ENCODE measurements at places on chromosomes 12 and 14. TPM values are rescaled to one million over a fixed set of nuclear protein-coding genes. Genes with fewer than 3 reads are reported as not detected.

GLIPR1L2 gene
- total RNA-seq, result 0.65 TPM

SIX6 gene
- total RNA-seq, result not detected

RNASE2 gene
- 9.7 TPM for total RNA-seq

CFL2 gene
- 218 TPM for total RNA-seq

STON2 gene
- total RNA-seq, result 20.5 TPM

ACVRL1 gene
- total RNA-seq, result 74.4 TPM

SOAT2 gene
- 0.90 TPM for total RNA-seq

ADAM21 gene
- not detected for total RNA-seq

GCH1 gene
- 6.9 TPM for total RNA-seq

ASCL1 gene
- total RNA-seq, result not detected

C12orf54 gene
- total RNA-seq, result not detected

KCNK10 gene
- total RNA-seq, result not detected

GRCh38 chr12:67045650-67046049 lies 223.5 kb upstream of the CAND1 start:
- no peak for DNase-seq

DNA sequence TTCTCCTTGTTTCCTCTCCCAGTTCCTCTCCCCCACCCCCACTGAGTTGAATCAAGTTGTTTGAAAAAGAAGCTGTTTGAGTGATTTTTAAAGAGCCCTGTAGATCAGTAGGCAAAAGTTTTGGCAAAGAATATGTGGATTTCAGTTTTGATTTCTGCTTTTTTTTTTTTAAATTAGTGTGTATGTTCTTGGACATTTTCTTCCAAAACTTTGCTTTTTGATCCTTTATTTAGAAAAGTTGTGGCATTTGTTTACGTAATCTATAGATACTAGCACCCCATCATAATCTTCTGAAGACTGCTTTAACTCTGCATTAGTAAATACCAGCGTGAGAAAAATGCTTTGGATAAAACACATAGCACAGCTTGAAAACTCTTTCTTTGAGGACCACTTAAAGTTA lies 190.3 kb upstream of the SEL1L start:
- no peak for DNase-seq

GRCh38 chr12:115103884-115104883 lies 420.2 kb upstream of the TBX3 start:
- no peak for DNase-seq

DNA sequence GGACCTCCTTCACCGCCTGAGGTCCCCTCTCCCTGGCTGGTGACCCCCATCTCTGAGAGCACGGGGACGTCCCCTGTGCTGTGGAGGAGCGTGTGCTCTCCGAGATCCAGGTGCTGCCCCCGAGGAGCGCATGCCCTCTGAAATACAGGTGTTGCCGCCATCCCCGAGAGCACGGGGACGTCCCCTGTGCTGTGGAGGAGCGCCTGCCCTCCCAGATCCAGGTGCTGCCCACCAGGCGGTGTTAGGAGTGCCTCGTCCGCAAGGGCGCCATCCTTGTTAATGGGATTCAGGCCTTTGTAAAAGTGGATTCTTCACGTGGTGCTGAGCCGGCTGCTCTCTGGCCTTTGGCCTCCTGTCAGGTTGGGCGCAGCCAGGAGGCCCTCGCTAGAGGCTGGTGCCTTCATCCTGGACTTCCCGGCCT lies 10.1 kb downstream of the NOC4L start:
- peak; percentile 70 for DNase-seq

DNA sequence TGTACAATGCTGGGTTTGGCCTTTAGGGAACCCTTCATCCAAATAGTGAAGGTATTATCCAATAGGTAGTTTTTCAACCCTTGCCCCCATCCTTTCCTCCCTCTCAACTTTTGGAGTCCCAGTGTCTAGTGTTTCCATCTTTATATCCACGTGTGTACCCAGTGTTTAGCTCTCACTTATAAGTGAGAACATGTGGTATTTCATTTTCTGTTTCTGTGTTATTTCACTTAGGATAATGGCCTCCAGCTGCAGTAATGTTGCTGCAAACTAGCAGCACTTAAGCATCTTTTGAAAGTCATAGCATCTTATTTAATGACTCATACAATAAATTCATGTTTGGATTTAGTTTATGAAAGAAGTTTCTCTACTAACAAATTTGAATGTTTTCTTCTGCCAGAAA lies 442.5 kb downstream of the NELL2 start:
- DNase-seq, result no peak

DNA sequence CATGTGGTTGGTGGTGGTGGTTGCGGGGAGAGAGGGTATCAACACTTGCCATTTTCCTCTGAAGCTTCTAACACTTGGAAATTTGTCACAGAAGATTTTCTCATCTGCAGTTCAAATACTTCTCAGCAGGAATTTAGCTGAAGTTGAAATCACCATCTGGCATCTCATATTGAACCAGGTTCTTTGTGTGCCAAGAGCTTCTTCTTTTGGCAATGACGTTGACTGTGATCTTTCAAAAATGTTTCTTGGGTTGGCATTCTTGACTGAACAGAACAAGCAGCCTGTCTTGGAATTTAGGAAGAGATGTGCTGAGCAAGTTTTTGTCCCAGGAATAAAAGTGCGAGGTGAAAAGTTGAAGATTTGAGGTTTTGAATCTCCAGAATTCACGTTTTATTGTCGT lies 8.7 kb upstream of the NIN start:
- DNase-seq, result no peak

- no peak for DNase-seq
Observed at GRCh38 chr14:49849213-49849847, 3.3 kb downstream of the NEMF start.

DNA sequence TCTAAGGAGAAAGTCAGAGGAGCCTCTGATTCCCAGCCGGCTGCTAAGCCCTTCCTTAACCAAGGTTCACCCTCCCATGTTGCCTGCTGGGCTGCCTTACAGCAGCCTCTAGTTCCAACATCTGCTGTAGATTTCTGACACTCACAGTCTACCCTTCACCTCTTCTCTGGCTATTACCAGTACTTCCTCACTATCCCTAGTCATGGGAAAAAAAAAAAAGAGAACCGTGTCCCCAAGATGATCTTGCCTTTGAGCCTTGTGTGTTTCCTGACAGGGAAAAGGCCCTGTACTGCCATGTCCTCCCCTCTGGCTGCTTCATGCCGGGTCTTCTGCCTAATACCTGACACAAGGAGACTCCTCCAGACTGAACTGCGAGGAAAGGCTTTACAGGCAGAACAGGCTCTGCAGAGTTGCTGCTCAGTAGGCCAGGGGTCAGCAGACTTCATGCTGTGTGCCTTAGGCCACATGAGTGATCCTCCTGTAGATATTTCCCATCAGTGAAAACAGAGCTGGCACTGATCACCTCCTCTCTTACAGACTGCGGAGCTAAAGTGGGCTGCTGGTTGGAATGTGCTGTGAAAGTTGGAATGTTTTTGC lies 46.8 kb downstream of the PRKCH start:
- DNase-seq, result no peak

- no peak for DNase-seq
Observed at GRCh38 chr14:32469388-32470160, 140.5 kb downstream of the AKAP6 start.

GRCh38 chr12:92042791-92043531 lies 102.7 kb downstream of the BTG1 start:
- no peak for DNase-seq

DNA sequence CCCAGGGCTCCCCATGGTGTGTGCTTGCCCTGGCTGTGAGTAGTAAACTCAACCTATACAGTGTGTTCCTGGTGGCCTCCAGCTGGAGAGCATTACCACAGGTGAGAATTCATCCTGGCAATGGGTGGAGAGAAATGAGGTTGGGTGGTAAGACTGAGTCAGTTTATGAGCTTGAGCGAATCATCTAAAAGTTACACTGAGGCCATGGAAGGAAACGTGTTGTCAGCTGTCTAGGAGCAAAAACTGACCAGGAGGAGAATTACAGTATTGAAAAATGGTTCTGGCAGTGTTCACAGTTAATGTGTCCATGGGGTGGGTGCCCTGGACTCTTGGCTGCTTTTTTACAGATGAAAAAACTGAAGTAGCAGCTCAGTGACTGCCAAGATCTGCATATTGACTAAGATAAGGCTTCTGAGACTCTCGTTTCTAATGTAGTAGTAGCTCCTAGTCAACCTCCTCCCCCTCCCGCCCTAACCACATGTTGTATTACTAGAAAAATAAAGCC lies 202.0 kb upstream of the AMIGO2 start:
- no peak for DNase-seq

- DNase-seq, result peak; percentile 86
Observed at GRCh38 chr12:47867495-47867941, 37.3 kb downstream of the VDR start.

- DNase-seq, result no peak
Observed at GRCh38 chr12:56808954-56809353, 45.8 kb downstream of the HSD17B6 start.

- DNase-seq, result no peak
Observed at GRCh38 chr14:94903883-94904282, 134.0 kb upstream of the GSC start.

DNA sequence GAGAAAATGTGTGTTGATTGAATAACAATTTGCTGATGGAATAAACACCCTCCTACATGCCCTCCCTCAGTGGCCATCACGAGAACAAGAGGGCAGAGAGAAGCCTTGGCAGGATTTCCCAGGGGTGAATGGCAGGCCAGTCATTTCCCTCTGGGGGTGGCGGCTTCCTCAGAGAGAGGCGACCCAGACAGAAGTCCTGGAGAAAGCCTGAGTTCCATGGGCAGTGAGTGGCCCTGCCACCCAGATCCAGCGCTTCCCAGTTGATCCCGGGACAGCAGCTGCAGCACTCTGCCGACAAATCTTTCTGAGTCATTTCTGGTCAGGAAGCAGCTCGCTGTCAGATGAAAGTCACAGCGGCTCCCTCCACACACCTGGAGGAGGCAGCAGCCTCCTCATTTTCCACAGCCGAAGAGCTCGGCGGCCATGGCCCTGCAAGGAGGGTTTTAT lies 123.0 kb downstream of the SCARB1 start:
- no peak for DNase-seq

- DNase-seq, result no peak
Observed at GRCh38 chr14:68587931-68588330, 204.9 kb downstream of the ZFP36L1 start.

DNA sequence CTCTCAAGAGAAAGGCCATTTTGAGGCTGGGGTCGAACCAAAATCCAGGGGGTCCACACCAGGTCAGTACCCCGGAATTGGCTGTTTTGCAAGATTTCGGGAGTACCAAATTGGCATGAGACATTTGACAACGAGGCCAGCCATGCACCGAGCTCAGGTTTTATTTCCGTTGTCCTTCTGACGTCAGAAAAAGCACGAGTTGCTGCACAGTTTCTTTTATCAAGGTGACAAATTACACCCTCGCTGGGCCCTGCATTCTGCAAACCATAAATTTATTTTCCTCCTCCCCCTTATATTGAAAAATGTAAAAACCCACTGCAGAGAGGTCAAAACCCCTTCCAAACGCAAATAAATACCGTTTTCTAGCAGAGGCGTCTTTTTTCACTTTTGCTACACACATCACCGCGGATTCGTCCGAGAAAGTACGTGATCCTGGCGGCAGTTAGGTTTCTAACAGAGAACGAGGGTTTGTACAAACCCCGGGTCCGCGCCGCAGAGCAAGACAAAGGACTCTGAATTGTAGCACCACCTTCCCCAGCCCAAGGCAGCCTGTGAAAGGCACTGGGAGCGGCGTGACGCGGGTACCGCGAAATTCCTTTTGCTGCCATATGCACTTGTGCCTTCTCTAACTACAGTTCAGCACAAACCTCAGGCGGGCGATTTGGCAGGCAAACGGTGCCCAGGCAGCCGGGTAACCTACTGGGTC lies 1.8 kb downstream of the SLC38A1 start:
- DNase-seq, result peak; percentile 86

- DNase-seq, result no peak
Observed at GRCh38 chr14:87121716-87122115, 871.3 kb downstream of the GALC start.

DNA sequence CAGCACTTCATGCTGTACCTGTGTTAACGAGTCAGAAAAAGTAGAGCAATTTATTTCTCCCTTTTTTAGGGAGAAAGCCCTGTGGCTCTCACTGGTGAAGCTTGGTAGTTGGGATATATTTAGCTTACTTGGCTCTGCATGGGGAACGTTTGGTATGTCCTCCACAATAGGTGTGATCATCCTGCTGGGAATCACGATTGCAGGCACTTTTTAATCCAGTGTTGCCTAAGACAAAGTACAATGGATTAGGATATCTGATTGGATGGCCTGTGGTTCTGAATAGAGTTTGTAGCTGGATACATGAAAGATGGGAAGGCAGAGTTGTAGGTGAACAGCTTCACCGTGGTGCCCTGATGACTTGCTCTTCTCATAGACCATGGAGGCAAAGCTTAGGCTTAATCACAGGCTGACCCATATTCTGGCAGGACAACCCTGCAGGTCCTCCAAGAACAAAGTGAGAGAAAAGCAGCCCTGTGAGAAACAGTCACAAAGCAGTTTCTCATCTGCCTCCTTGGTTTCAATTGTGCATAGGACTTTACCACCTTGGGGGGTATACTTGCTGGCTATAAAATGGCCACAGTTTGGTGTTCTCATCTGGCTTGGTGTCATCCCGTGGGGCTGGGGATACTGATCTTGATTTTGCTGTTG lies 7.5 kb downstream of the RESF1 start:
- no peak for DNase-seq

GRCh38 chr12:24721191-24721590 lies 227.7 kb downstream of the BCAT1 start:
- DNase-seq, result no peak

GRCh38 chr12:98587084-98587483 lies 6.4 kb upstream of the SLC25A3 start:
- DNase-seq, result no peak

- DNase-seq, result no peak
Observed at GRCh38 chr14:97113339-97113738, 316.2 kb downstream of the VRK1 start.

DNA sequence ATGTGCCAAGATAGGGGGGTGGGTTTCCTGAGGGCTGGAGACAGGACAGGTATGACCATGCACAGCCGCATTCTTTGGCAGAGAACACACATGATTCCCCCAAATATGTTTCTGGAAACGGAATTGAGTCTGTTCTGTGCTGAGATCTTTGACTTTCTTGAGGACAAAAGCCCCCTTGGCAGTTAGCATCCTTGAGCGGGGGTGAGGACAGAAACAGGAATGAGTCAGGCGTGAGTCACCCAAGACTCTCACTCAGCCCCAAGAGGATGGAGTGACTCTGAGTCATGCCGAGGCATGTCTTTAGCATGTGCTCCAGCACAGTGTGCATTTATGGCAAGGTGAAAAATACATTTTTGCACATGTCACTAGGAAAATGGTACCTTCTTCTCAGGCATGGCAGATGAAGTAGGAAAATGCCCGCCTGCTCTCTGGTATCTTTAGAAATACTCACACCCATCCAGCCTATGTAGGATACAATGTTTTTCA lies 52.1 kb downstream of the DAD1 start:
- no peak for DNase-seq

DNA sequence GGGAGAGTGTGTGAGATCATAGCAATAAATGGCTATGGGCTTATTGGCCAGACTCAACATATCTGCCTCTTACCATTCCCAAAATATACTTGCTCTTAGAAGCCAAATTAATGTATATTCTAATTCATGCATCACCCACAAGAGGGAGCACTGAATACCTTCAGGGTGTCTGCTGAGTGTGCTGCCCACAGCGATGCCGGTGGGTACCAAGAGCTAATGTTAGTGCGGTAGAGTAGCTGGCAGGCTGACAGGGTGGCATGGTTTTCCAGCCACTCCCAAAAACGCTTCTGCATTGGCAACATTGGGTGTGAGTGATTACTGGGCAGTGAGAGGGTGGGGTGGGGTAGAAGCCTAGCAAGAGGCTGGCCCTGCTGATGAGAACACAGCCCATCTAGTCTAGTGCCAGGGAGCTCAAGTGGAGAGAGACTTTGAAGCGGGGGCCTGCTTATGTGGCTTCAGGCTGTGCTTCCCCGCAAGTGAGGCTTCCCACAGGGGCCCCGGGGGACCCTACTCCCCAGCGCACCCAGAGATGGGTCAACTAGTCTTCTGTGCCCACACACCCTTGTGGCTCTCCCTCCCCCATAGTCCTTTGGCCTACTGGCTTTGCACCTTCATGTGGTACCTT lies 9.2 kb upstream of the PLEKHD1 start:
- DNase-seq, result peak; percentile 59
